ENCODE measurements at places on chromosomes 3 and 15. TPM values are rescaled to one million over a fixed set of nuclear protein-coding genes. Genes with fewer than 3 reads are reported as not detected.
A peak's percentile ranks its signal among the peaks of the same experiment; 100 is the strongest.

GRCh38 chr3:36219398-36219797 is 160.9 kb upstream of the STAC start:
- H3K27ac ChIP-seq, result no peak overlapping the region
- no peaks in the 10 kb centered on the region for H3K4me1 ChIP-seq
- H3K4me3 ChIP-seq, result no peak overlapping the region
- no peaks in the 10 kb centered on the region for H3K27me3 ChIP-seq
- no peaks in the 10 kb centered on the region for H3K36me3 ChIP-seq

The FAM107A gene
- 24.6 TPM for total RNA-seq

The KCNMB3 gene
- 0.71 TPM for total RNA-seq

GRCh38 chr15:101362986-101363566 is 68.0 kb upstream of the SNRPA1 start:
- H3K27me3 ChIP-seq, result no peaks in the 10 kb centered on the region
- DNase-seq, result no peak
- peaks cover 22% of the 10 kb centered on the region for H3K4me1 ChIP-seq

The TMED3 gene
- total RNA-seq, result 24.6 TPM

DNA sequence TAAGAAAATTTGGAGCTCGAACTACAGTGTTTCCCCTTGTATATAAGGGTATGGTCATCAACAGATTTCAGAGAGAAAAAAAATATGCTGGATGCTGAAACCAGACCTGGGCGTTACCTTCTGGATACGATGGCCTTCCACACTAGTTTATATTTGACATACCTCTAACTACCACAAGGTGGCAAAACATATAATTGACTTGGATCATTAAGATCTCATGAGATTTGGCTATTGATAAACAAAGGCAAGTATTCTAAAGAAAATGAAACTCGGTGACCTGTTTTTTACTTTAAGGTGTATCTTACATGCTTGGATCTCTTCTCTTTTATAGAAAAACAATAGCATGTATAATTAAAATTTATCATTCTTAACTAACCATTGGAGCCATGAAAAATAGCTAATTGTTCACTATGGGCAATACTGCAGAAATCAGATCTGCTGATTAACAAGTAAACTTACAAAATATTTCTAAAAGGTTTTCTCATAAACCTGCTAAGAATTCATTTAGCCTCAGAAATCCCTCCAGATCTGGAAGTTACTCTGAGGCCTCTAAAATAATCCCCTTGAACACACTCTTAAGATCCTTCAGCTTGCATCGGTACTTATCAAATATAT is 300.6 kb upstream of the KCNH8 start:
- DNase-seq, result no peak
- H3K27ac ChIP-seq, result no peak overlapping the region
- H3K36me3 ChIP-seq, result no peaks in the 10 kb centered on the region
- H3K4me3 ChIP-seq, result no peak overlapping the region
- H3K4me1 ChIP-seq, result no peaks in the 10 kb centered on the region
- no peaks in the 10 kb centered on the region for H3K27me3 ChIP-seq

DNA sequence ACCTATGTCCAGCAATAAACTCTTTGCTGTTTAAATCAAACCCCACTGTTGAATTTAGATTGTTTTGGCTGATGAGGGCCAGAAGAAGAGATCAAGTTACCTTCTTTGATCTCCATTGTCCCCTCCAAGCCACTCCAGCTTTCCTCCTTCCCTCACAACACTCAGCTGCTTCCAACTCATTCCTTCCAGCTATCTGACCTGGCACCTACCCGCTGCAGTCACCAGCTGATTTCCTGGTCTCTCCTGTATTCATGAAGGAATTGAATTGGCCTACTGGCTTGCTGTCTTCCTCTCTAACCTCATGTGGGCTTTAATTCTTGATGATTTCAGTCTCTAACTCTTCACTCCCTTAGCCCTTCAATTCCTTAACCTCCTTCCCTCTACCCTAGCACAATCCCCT is 40.8 kb upstream of the ABHD17C start:
- no peaks in the 10 kb centered on the region for H3K4me1 ChIP-seq
- H3K27ac ChIP-seq, result no peak overlapping the region
- H3K27me3 ChIP-seq, result no peaks in the 10 kb centered on the region

GRCh38 chr3:101042996-101043686 is 49.9 kb upstream of the ABI3BP start:
- no peak overlapping the region for H3K27ac ChIP-seq
- H3K36me3 ChIP-seq, result no peaks in the 10 kb centered on the region
- peaks cover 10% of the 10 kb centered on the region for H3K4me1 ChIP-seq
- H3K4me3 ChIP-seq, result no peak overlapping the region
- no peak for DNase-seq
- H3K27me3 ChIP-seq, result no peaks in the 10 kb centered on the region

- H3K4me1 ChIP-seq, result peaks cover 68% of the 10 kb centered on the region
- H3K27me3 ChIP-seq, result no peaks in the 10 kb centered on the region
- no peak for DNase-seq
- peak overlapping the region; percentile 97 for H3K27ac ChIP-seq
- no peaks in the 10 kb centered on the region for H3K36me3 ChIP-seq
- peak overlapping the region; percentile 76 for H3K4me3 ChIP-seq
These were observed 516.7 kb downstream of the FOXP1 start for GRCh38 chr3:71066849-71067261.

- no peaks in the 10 kb centered on the region for H3K4me1 ChIP-seq
- no peak overlapping the region for H3K4me3 ChIP-seq
- H3K36me3 ChIP-seq, result no peaks in the 10 kb centered on the region
- no peaks in the 10 kb centered on the region for H3K27me3 ChIP-seq
- no peak for DNase-seq
- no peak overlapping the region for H3K27ac ChIP-seq
These were observed 163.6 kb upstream of the PRICKLE2 start for GRCh38 chr3:64388886-64389285.

- no peaks in the 10 kb centered on the region for H3K4me1 ChIP-seq
- no peak overlapping the region for H3K4me3 ChIP-seq
- H3K27ac ChIP-seq, result no peak overlapping the region
- no peaks in the 10 kb centered on the region for H3K36me3 ChIP-seq
- DNase-seq, result no peak
These were observed 742.0 kb downstream of the NR2F2 start for GRCh38 chr15:97072545-97072944.

The FBXL22 gene
- total RNA-seq, result 15.2 TPM

The RHCG gene
- total RNA-seq, result not detected

GRCh38 chr3:96996009-96996408 is 181.6 kb downstream of the EPHA6 start:
- H3K36me3 ChIP-seq, result no peaks in the 10 kb centered on the region
- no peak for DNase-seq
- no peak overlapping the region for H3K4me3 ChIP-seq
- H3K27ac ChIP-seq, result no peak overlapping the region
- no peaks in the 10 kb centered on the region for H3K27me3 ChIP-seq

DNA sequence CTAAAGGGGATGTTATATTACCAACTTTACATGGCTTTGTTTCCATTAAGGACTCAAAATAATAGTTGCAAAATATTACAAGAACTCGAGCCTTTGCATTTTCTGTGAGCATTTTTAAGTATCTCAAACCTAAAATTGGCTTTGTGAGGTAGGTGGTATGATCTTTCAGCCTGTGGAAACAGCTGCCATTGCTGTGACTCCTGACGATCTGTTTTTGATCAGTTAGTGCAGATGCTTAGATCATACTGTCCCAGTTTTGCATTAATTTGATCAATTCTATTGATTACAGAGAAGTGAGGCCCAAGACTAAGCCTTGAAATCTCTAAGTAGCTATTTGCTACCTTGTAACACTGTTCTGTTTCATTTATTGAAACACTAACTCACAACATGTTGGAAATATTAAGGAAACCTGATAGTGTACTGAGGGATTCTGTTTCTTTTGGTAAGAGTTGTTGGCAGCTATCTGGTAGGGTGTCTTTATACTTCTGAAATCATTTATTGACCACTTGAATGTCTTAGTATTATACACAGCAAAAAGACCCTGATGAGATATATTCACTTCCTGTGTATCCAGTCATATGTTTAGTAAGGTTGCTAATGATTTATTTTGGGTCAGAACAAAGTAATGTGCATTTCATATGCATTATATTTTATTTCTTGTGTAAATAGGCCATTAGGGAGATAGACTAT is 14.8 kb downstream of the SKIL start:
- DNase-seq, result no peak
- H3K27me3 ChIP-seq, result no peaks in the 10 kb centered on the region
- no peak overlapping the region for H3K27ac ChIP-seq
- H3K36me3 ChIP-seq, result peaks cover 12% of the 10 kb centered on the region

GRCh38 chr15:75836959-75837334 is 6.3 kb upstream of the UBE2Q2 start:
- DNase-seq, result no peak
- H3K4me1 ChIP-seq, result no peaks in the 10 kb centered on the region
- no peaks in the 10 kb centered on the region for H3K27me3 ChIP-seq
- H3K4me3 ChIP-seq, result no peak overlapping the region
- H3K27ac ChIP-seq, result peak overlapping the region; percentile 12
- H3K36me3 ChIP-seq, result no peaks in the 10 kb centered on the region

The IMPG2 gene
- 0.25 TPM for total RNA-seq

The CD276 gene
- total RNA-seq, result 74.1 TPM

The AHSG gene
- not detected for total RNA-seq

The GHRL gene
- not detected for total RNA-seq

The TNIK gene
- 32.4 TPM for total RNA-seq

DNA sequence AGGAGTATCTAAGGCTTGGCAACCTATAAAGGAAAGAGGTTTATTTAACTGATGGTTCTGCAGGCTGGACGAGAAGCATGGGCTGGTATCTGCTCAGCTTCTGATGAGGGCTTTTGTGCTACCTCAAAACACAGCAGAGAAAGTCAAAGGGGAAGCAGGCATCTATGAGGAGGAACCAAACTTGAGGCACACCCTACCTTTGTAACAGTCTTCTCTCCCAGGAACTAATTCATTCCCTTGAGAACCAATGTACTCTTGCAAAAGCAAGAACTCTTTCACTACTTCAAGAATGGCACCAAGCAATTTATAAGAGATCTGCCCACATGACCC is 109.0 kb downstream of the CGGBP1 start:
- H3K27me3 ChIP-seq, result no peaks in the 10 kb centered on the region
- H3K36me3 ChIP-seq, result no peaks in the 10 kb centered on the region
- no peak overlapping the region for H3K27ac ChIP-seq

- H3K4me3 ChIP-seq, result no peak overlapping the region
- H3K27me3 ChIP-seq, result no peaks in the 10 kb centered on the region
- no peak for DNase-seq
- H3K27ac ChIP-seq, result no peak overlapping the region
- H3K4me1 ChIP-seq, result peaks cover 12% of the 10 kb centered on the region
- no peaks in the 10 kb centered on the region for H3K36me3 ChIP-seq
These were observed 9.9 kb downstream of the RARB start for GRCh38 chr3:25437953-25438352.

DNA sequence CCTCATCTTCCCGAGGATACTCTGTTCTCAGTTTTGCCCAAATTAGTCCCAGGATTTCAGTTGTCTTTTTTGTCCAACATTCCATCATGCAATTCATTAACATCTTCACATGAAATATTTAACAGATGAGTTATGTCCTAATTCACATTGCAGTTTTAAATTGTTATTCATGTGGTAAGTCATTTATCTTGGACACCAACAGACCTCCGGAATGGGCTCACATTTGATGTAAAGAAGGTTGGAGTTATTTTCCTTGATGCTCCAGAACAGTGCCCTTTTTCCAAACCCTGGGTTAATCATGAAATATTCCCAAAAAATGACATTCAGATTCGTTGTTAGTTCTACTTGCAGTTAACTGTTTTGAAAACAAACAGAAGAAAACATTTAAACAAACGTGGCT is 32.8 kb upstream of the LRTM1 start:
- H3K4me3 ChIP-seq, result no peak overlapping the region
- H3K27ac ChIP-seq, result no peak overlapping the region
- no peaks in the 10 kb centered on the region for H3K36me3 ChIP-seq
- DNase-seq, result no peak

GRCh38 chr3:167843481-167843880 is 108.0 kb downstream of the SERPINI1 start:
- H3K36me3 ChIP-seq, result no peaks in the 10 kb centered on the region
- H3K4me1 ChIP-seq, result peaks cover 18% of the 10 kb centered on the region
- H3K4me3 ChIP-seq, result no peak overlapping the region
- H3K27ac ChIP-seq, result no peak overlapping the region
- H3K27me3 ChIP-seq, result no peaks in the 10 kb centered on the region

DNA sequence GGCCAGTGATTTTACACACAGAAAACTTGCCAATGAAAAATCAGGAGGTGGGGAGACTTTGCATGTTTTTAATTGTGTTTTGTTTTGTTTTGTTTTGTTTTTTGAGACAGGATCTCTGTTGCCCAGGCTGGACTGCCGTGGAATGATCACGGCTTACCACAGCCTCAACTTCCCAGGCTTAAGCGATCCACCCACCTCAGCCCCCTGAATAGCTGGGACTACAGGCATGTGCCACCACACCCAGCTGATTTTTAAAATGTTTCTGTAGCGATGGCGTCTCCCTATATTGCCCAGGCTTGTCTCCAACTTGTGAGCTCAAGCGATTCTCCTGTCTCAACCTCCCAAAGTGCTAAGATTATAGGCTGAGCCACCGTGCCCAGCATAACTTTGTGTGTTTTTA is 46.0 kb downstream of the MEIS2 start:
- no peaks in the 10 kb centered on the region for H3K27me3 ChIP-seq
- H3K4me1 ChIP-seq, result peaks cover 41% of the 10 kb centered on the region
- no peak overlapping the region for H3K27ac ChIP-seq
- H3K36me3 ChIP-seq, result no peaks in the 10 kb centered on the region
- H3K4me3 ChIP-seq, result no peak overlapping the region

- H3K4me1 ChIP-seq, result peaks cover 26% of the 10 kb centered on the region
- H3K36me3 ChIP-seq, result no peaks in the 10 kb centered on the region
- H3K27me3 ChIP-seq, result no peaks in the 10 kb centered on the region
These were observed 34.1 kb upstream of the LIMD1 start for GRCh38 chr3:45560281-45560971.

- H3K36me3 ChIP-seq, result peaks cover 83% of the 10 kb centered on the region
- no peaks in the 10 kb centered on the region for H3K27me3 ChIP-seq
- no peaks in the 10 kb centered on the region for H3K4me1 ChIP-seq
- no peak for DNase-seq
- no peak overlapping the region for H3K27ac ChIP-seq
These were observed 26.6 kb downstream of the RFT1 start for GRCh38 chr3:53103397-53104296.

DNA sequence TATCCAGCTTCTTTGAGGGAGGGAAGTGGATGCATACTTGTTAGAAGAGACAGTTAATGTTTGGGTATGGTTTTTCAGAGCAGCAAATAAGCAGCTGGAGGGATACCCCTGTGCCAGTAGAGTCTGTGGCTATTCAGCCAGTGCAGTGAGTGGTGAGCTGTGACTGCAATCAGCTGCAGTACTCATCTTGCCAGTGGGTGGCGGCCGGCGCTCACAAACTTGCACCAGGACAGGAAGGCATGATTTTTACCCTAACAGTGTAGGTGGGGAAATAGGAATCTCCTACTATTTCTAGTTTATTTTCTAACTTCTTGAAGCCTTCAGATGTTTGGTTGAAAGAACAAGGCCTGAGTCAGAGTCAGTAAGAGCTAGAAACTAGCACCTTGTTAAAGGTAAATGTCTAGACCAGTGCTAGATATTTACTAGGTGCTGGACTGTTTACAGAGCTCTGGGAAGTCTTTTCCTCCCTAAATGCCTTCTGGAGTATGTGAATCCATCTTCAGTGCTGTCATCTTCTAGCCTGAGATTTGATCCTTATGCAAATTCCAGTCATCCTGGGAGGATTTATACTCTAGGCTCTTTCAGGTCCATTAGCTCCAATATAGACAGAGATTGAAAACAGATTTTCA is 23.6 kb downstream of the TIMP4 start:
- H3K4me1 ChIP-seq, result peaks cover 17% of the 10 kb centered on the region
- no peak overlapping the region for H3K4me3 ChIP-seq
- no peaks in the 10 kb centered on the region for H3K36me3 ChIP-seq
- peaks cover 9% of the 10 kb centered on the region for H3K27me3 ChIP-seq
- no peak overlapping the region for H3K27ac ChIP-seq

The CSPG5 gene
- total RNA-seq, result 0.86 TPM

- no peak for DNase-seq
- no peaks in the 10 kb centered on the region for H3K36me3 ChIP-seq
These were observed 57.1 kb upstream of the WNT5A start for GRCh38 chr3:55544219-55544618.
